ENCODE measurements at places on chromosomes 7 and 10.

GRCh38 chr10:101092881-101093354, 31.1 kb downstream of the KAZALD1 start:
- no peaks in the 10 kb centered on the region for H3K4me1 ChIP-seq
- no peak overlapping the region for H3K4me3 ChIP-seq
- no peaks in the 10 kb centered on the region for H3K36me3 ChIP-seq
- no peak for DNase-seq

- H3K36me3 ChIP-seq: no peaks in the 10 kb centered on the region
- H3K27me3 ChIP-seq: no peaks in the 10 kb centered on the region
- no peak overlapping the region for H3K27ac ChIP-seq
- no peak overlapping the region for H3K4me3 ChIP-seq
Measured at GRCh38 chr10:96670786-96671185, 49.5 kb downstream of the PIK3AP1 start.

- no peaks in the 10 kb centered on the region for H3K36me3 ChIP-seq
- no peak overlapping the region for H3K4me3 ChIP-seq
- no peak for DNase-seq
- no peaks in the 10 kb centered on the region for H3K4me1 ChIP-seq
Measured at GRCh38 chr7:17038160-17038782, 156.5 kb upstream of the AGR3 start.

GRCh38 chr10:5976512-5977470, 552 bp downstream of the IL15RA start:
- peak overlapping the region; percentile 61 for H3K4me3 ChIP-seq
- no peaks in the 10 kb centered on the region for H3K4me1 ChIP-seq
- no peaks in the 10 kb centered on the region for H3K36me3 ChIP-seq
- H3K27ac ChIP-seq: peak overlapping the region; percentile 91

GRCh38 chr7:6244021-6244420, 28.4 kb downstream of the CYTH3 start:
- no peak overlapping the region for H3K27ac ChIP-seq
- DNase-seq: no peak
- H3K4me3 ChIP-seq: no peak overlapping the region
- no peaks in the 10 kb centered on the region for H3K4me1 ChIP-seq
